ENCODE measurements at places on chromosomes 16 and 17. TPM values are rescaled to one million over a fixed set of nuclear protein-coding genes. Genes with fewer than 3 reads are reported as not detected.
A peak's percentile ranks its signal among the peaks of the same experiment; 100 is the strongest.

CTRL gene
- total RNA-seq = not detected

CYB5D1 gene
- total RNA-seq = 14.7 TPM

CETP gene
- not detected for total RNA-seq

ADAMTS18 gene
- total RNA-seq = not detected

CACNG3 gene
- not detected for total RNA-seq

DNA sequence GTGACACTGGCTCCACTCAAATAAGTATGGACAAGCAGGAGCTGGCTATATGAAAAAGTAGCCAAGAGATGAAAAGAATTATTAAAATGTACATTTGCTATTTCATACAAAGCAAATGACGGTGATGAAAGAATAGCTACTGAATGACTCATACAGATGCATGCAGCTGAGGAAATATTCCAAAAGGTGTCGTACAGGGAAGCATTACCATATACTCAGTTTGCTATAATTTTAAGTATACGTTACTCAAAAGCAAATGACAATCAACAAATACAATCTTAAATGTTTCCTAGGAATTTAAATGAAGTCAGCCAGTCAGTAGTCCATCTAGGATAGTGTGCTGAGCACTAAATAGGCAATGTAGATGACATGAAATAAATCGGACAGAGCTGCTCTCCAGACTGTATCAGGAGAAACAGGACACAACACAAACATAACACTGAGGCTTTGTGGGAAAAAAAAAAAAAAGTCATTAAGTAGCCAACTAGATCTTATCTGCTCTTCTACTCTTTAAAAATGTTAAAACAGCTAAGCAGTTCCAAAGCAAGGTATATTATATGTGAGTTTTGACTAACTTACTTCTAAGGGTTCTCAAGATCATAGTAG is 65.0 kb downstream of the NCOR1 start:
- no peak for DNase-seq
- no peaks in the 10 kb centered on the region for H3K27me3 ChIP-seq
- H3K27ac ChIP-seq = no peak overlapping the region
- H3K4me1 ChIP-seq = no peaks in the 10 kb centered on the region
- peaks cover 58% of the 10 kb centered on the region for H3K36me3 ChIP-seq

DNA sequence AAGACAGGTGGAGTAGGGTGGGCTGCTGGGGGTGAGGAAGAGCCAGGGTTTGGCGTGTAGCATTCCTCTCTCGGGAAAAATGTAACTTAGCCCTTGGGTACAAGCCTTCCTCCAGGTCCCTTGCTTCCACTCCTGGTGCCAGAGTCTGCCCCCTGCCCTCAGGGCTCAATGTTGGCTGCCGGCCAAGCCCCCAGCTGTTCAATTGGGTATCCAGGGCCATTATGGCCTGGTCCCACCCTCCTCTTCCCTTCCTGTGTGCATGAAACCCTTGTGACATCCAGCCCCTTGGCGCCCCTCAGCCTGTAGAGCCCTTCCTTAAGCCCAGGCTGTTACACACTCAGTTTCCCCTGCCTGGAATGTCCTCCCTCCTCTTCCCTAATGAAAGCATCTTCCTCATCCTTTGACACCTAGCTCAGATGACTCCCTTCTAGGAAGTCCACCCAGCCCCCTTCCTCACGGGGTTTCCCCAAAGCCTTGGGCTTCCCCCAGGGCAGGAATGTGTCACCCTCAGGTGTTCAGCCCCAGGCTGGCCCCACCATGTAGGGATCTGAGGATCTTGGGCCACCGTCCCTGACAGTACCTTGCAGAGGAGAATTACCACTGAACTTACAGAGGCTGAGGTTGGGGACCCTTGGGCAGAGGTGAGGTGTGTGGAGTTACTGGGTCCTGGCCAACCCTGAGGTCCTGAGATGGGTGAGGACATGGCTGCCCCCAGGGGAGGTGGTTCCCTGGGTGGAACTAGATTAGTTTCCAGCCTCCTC is 30.0 kb downstream of the B9D1 start:
- H3K4me3 ChIP-seq = no peak overlapping the region
- no peak overlapping the region for H3K27ac ChIP-seq
- H3K27me3 ChIP-seq = no peaks in the 10 kb centered on the region
- peaks cover 6% of the 10 kb centered on the region for H3K4me1 ChIP-seq
- no peaks in the 10 kb centered on the region for H3K36me3 ChIP-seq

DNA sequence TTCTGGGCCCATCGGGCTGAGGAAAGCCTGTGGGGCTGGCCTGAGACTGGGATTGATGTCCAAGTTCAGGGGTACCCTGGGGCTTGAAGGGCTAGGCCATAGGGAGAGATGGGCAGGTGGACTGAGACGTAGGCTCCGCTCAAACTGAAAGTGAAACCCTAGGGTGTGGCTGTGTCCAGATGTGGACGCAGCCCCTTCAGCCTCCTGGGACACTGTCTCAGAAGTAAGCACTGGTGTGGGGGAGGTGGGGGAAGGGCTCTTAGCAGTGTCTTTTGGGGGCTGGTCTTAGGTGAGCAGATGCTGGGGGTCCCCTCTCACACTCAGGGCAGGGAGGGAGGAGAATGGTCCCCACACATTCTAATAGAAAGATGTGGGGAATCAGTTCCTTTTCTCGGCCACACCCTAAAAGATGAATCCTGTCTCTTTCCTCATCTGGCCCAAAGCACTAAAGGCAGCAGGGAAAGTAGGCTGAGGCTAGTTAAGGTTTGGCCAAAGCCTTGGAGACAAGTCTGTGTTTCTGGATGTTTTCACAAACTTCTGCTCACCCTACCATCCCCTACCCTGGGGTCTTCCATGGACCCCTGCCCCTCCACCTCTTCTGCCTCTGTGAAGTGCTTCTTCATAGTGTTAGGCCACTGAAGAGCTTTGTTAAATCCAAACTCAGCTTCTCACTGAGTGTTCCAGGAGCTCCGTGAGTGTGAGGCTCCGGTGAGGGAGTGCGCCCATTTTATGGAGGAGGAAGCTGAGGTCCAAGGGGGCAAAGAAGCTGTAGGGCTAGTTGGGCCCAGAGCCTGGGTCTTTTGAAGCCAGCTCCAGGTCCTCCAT is 5.6 kb downstream of the FMNL1 start:
- peak overlapping the region; percentile 27 for H3K4me3 ChIP-seq
- peak overlapping the region; percentile 75 for H3K27ac ChIP-seq
- no peak for DNase-seq
- no peaks in the 10 kb centered on the region for H3K36me3 ChIP-seq

DNA sequence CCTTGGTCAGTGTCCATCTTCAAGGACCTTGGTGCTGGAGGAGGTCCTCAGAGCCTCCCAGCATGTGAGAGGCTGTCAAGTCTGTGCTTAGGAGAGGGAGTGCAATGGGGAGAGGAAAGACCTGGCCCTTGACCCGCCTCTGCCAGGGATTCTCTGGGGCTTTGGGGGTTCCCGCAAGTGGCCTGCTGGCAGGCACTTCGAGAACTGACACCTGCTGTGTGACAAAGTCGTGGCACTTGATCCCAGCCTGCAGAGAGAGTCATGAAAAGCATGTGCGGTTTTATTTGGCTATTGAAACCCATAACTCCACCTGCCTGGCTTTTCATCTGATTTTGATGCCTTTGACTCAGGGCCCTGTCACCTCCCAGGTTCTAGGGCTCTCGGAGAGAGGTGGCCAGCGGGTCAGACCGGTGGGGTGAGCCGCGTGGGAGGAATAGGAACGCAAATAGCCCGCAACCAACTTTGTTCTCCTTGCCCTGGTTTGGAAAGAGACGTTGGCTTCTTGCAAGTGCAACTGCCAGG is 42.8 kb upstream of the GSE1 start:
- no peaks in the 10 kb centered on the region for H3K36me3 ChIP-seq
- DNase-seq = no peak
- H3K27me3 ChIP-seq = no peaks in the 10 kb centered on the region
- peaks cover 24% of the 10 kb centered on the region for H3K4me1 ChIP-seq
- peak overlapping the region; percentile 55 for H3K27ac ChIP-seq

- H3K27me3 ChIP-seq = peaks cover 21% of the 10 kb centered on the region
- peak; percentile 18 for DNase-seq
- peaks cover 16% of the 10 kb centered on the region for H3K4me1 ChIP-seq
These were observed at the start of gene KCNH4 for GRCh38 chr17:42180922-42181850. Gene KCNH4, minus strand, starts transcription at chr17:42181142. Its CDS starts 197 bp downstream, at chr17:42180945.

All from gastrocnemius medialis (tissue), 4 donors.